Stimulated activated CD8-positive, alpha-beta memory T cell treated with anti-CD3 and anti-CD28 coated beads, Interleukin-2, amount 100 ng/mL, for 1 hour (primary cell): ENCODE measurements at places on chromosomes 3 and 15.

DNA sequence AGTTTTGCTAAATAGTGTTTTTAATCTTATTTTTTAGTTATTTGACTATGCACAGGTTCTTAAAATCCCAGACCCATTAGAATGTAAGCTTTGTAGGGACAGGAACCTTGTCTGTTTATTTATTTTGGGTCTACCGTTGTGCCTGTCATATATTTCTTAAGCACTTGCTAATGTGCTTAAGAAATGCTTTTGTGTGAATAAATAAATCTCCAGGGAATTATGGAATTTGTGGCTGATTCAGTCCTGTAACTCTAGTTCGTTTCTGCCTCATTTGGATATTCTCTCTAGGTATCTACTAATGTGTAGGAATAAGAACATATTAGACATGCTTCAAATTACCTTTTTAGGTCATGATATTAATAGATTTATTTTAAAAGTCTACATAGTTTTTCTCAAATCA, 161.6 kb downstream of the LPP start:
- DNase-seq: no peak

DNA sequence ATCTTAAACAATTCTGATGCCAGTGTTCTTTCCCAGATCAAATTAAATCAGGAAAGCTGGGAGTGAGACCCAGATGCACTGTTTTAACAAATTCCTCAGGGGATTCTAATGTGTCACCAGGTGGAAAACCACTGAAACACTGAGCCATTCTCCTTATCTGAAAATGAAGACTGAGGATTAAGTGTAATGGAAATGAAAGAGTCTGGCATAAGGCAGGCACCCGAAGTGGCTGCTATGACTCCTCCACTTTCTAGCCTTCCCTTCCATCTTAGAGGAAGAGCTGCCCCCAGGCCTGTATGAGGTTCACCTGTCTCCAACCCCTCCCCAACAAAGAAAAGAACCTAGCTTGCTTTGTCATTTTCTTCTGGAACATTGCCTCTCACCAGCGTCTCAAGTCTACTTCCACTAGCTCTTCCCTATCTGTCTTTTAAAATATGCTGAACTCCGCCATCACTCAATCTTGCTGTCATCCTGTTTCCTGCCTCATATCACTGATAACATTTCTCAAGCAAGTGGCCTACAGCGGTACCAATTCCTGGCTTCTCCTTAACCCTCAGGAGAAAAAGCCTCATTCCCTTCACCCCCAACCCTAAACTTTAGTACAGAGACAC, 13.7 kb upstream of the ABHD2 start:
- DNase-seq: no peak

- no peak for DNase-seq
Measured at GRCh38 chr3:197407526-197407925, 109.1 kb upstream of the DLG1 start.

GRCh38 chr15:41022487-41023090, 69.3 kb downstream of the CHAC1 start:
- no peak for DNase-seq

DNA sequence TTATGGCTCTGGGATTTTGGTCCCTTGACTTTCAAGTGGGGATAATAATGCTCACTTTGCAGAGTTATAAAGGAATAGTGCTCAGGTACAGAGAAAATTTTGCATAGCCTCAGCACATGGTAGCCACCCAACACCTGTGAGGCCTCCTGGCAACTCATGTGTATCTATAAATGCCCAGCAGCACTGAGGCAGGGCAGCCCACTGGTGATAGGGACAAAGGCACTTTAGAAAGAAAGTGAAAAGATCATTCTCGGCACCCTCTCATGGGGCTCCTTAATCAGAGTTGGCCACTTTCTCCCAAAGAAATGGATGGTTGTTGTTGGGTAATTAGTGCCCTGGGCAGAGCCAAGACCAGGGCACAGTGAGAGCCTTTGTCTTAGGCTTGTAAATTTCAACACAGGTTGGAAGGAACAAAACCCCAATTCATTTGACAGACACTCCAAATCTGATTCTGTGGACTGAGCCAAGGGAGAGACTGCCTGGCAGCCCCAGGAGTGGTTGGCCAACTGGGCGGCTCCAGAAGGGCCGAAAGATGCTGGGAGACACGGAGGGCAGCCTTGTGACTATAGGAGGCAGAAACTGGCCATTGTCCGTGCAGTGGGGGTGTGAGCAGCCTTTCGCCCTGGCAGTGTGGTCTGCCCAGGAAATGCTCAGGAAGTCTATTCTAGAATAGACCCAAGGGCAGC, 213.2 kb upstream of the RGMA start:
- DNase-seq: no peak

GRCh38 chr3:197545571-197545970, 10.2 kb downstream of the BDH1 start:
- no peak for DNase-seq

- DNase-seq: no peak
Measured at GRCh38 chr3:73150369-73151130, 89.1 kb downstream of the EBLN2 start.

- DNase-seq: no peak
Measured at GRCh38 chr15:89860891-89861290, 32.9 kb downstream of the AP3S2 start.

DNA sequence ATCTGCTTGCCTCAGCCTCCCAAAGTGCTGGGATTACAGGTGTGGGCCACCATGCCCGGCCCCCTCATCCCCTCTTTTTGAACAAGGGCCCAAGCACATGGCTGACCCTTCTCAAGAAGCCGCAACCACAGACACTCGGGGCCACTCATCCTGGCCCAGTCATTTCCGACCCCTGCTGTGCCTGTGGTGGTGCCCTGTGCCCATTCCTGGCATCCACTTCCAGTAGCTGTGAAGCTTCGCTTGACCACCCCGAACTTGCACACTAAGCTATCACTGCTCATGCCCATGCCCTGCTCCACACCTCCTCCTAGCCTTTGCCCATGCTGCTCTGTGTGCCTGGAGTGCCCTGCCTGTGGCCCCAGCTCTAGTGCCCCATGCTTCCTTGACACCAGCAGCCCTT, 8.3 kb downstream of the TMEM44 start:
- DNase-seq: no peak

- no peak for DNase-seq
Measured at GRCh38 chr15:70523616-70524015, 239.7 kb downstream of the UACA start.

DNA sequence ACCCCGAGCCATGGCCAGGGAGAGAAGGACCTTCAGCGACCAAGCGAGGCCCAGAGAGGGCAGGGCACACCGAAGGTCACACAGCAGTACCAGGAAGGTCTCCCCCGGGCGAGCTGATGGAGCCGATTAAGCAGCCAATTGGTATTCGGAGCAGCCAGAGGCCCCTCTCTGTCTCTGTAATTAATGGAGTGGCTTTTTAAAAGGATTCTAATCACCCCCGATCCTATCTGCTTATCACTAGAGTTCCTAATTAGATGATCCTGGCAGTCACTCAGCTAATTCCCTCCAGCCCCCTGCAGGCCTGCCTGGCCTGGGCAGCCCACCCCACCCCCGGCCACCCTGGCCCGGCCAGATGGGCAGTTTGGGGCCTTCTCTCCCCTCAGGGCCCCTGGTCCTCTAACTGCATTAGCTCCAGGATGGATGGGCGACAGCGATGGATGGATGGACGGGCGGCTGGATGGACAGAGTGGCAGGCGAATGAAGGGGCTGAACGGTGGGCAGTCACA, 1.6 kb upstream of the DNAJB8 start:
- no peak for DNase-seq

DNA sequence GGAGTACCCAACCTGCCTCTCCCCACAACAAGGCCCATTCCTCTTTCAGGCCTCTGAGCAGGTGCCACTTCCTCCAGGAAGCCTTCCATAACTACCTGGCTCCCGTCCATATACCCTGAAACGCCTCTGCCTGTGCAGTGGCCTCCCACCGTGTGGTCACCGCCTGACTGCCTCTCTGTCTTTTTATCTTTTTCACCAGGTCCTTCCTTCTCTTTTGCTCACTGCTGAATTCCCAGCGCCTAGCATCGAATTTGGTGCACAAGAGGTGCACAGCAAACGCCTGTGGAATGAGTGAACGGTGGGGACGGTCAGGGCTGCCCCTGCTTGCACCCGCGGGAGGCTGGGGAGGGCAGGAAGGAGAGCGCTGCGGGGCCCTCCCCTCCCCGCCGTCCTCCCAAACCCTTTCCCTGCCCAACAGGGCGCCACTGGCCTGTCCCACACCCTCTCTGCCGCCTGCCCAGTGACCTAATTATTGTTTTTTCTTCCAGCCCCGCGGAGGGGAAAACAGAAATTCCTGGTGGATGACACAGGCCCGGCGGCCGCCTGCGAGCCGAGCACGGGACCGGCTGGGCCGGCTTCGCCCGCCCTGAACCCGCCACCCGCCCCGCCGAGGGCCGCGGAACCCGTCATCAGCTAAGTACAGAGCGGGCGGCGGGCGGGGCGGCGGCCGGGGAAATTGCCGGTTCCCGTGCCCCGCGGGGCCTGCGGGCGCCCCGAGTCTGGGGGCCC, 140.1 kb downstream of the SMAD6 start:
- no peak for DNase-seq

DNA sequence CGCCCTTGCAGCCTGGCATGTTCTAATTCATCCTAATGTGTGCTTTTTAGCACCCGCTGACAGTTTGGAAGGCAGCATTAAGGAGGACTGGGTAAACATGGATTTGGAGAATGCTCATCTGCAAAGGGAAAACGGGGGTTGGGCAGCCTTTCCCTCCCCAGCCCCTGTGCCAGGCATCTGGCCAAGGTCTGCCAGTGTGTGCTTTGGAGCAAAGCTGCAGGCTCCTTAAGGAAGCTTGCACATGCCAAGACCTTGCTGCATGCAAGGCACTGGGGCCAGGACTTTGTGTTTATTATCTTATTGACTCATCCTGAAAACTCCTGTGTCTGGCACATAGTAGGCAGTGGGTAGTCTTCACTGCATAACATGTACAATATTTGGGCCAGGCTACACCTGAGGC, 20.1 kb downstream of the FAM3D start:
- DNase-seq: no peak

DNA sequence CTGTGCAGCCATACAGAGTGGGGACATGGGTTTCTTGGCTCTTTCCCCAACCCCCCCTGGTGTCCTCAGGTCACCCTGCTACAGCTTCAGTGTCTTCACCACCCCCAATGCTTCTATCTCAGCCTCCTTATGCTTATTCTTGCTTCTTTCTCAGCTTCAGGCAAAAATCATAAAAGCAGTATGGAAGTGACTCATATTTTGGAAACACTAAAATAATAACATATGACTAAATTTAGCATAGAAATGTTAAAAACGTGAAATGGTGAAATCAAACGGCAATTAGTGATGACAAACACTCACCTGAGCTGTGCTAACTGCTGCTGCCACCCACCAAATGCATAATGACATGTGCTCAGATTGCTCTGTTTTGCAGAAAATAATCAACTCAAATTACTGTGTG, 475.2 kb upstream of the EPHA3 start:
- no peak for DNase-seq

DNA sequence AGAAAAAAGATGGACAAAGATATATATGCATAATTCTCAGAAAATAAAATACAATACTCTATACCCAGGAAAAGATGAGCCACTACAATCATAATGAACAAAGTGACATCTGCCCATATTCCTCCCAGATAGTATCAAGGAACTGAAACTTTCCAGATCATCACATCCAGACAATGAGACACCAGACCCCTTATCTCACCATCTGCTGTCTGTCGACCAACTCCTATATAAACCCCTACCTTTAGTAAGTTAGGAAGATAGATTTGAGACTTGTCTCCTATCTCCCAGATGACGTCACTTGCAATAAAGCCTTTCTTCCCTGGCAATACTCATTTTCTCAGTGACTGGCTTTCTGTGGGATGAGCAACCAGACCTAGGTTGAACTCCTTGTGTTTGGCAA, 1071.6 kb downstream of the PLOD2 start:
- no peak for DNase-seq

- no peak for DNase-seq
Measured at GRCh38 chr3:119800844-119801243, 18.9 kb downstream of the NR1I2 start.

DNA sequence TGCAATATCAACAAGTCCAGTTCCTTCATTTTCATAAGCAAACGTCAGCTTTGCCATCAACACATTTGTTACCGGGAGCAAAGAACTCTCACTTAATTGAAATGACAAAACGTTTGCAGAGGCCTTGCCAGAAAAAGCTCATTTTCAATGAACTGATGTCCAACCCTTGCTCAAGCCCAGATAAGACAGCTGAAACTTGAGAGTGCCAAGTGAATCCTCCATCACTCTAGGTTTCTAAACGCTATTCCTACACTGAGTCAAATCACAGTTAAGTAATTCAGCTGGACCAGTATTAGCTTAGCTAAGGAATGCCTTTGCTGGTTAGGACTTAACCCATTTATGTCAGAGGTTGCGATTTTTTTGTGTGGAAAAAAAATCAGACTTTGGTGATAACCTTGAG, 11.5 kb downstream of the CHSY1 start:
- DNase-seq: no peak

GRCh38 chr3:47359323-47359722, 21.5 kb upstream of the PTPN23 start:
- DNase-seq: no peak

- DNase-seq: no peak
Measured at GRCh38 chr3:186608624-186609215, 4.1 kb upstream of the AHSG start.

DNA sequence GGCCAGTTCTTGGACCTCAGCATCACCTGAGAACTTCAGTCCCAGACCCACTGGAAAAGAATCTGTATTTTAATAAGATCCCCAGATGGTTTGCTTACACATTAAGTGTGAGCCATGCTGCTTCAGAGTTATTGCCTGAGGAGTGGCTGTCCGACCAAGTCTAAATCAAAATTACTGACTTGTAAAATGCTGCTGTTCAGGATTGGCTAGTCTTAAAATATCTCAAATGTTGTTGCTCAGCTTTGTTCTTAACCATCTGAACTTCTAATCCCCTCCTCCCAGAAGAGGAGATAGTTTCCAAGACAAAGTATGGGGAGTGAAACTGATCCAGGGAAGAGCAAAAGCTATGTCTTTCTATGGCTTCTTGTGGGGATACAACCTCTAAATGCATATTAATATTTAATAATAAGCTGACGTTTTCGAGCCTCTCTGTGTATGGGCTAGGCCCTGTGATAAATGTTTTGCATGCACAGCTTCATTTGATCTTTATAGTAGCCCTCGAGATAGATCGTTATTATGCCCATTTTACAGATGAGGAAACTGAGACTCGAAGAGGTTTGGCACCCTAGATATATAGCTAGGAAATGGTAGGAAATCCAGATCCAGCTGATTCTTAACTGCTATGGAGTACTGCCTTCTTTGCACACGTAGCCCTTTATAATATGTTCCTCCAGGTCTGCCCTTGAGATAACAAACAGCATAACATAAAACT, 52.2 kb downstream of the DNASE1L3 start:
- no peak for DNase-seq
